ENCODE measurements at places on chromosomes 7 and 10.

- no peak for DNase-seq
Measured at GRCh38 chr7:30925913-30926312, 14.3 kb downstream of the AQP1 start.

- no peak for DNase-seq
Measured at GRCh38 chr10:33965795-33966581, 631.5 kb upstream of the NRP1 start.

DNA sequence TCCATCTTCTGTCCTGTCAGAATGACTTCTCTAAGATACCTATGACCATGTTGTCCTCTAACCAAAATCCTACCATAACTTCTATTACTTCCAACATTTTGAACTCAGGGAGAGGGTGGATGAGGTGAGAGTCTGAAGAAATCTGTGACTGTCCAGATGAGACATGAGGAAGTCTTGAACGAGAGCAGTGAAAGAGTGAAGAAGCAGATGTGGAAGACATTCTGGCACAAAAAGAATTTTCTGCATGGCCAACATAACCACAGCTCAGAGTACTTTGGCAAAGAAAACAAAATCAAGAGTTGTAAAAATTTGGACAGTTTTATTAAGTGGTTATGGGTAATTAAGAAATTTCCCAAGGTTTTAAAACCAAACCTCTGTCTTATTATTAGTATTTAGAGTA is 141.6 kb downstream of the CPEB3 start:
- no peak for DNase-seq

DNA sequence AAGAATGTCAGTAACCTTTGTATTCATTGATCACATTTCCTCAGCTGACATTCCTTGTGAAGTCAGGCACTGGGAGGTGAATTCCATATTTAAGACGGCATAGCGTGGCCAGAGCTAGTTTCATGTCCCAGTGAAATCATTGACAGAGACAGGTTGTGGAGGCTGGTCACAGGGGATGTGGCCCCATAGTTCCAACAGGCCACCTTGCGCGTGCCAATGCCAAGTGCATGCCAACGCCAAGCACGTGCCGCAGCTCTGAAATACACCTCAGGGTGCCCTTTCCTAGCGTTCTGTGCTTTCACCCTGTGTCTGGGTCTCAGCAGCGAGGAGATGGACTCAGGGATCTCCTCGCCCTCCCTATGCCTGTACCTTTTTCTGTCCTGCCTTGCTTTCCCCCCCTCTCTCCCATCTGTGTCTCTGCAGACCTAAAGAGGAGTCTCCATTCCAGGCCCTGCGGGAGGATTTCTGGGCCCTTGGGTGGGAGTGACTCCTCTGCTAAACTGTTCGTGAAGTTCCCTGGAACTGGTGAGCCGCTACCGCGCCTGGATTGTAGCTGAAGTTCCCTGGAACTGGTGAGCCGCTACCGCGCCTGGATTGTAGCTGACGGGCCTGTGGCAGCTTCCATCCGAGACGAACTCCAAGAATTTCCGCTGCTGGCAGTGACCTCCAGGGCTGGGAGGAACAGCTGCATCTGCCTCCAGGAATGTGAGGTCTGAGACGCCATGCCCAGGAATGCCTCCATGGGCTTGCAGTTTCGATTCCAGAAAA is 19.7 kb downstream of the AQP1 start:
- DNase-seq, result no peak

GRCh38 chr7:30252885-30253795 is 31.3 kb upstream of the ZNRF2 start:
- no peak for DNase-seq

- DNase-seq, result peak; percentile 62
Measured at GRCh38 chr7:108525327-108525984, 479 bp downstream of the PNPLA8 start.

DNA sequence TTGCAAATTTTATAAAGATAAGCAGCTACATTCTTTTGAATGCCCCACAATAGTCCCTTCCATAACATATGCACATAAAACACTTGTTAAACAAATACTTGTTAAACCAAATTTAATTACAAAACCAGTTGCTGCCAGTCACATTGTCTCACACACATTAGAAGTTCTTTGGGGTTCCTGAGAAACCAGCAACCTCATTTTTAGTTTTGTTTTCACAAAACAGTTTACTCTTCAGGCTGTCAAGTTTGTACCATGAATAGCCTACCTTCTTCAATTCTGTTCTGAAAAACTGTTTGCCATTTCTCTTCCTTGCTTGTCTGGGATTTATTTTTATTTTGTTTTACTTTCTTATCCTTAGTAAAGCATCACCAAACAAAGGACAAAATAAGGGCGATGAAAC is 176.5 kb upstream of the PHF14 start:
- DNase-seq, result no peak

DNA sequence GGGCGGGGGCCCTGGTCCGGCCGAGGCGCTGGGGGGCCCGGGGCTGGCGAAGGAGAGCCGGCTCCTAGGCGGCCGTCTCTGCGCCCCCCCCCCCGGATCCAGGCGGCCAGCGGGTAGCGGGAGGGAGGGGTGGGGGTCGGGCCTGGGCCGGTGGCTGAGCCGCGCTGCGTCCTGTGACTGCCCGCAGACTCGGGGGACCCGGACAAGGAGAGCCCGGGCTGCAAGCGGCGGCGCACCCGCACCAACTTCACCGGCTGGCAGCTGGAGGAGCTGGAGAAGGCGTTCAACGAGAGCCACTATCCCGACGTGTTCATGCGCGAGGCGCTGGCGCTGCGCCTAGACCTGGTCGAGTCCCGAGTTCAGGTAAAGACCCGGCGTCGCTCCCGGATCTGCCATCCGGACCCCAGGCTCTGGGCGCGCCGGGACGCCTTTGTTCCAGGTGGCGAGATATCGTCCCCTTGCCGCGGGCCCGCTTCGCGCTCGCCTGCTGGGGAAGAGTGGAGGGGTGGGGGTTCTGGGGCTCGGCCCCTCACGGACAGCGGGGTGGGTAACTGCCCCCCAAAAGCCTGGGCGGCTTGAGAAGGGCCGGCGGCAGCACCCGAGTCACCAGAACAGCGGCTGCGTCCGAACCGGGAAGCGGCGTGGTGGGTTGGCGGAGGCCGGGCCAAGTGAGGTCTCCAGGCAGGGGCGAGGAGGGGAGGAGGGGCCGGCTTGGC is 819 bp downstream of the UNCX start:
- DNase-seq, result no peak

- no peak for DNase-seq
Measured at GRCh38 chr10:15485684-15486316, 114.7 kb upstream of the FAM171A1 start.

DNA sequence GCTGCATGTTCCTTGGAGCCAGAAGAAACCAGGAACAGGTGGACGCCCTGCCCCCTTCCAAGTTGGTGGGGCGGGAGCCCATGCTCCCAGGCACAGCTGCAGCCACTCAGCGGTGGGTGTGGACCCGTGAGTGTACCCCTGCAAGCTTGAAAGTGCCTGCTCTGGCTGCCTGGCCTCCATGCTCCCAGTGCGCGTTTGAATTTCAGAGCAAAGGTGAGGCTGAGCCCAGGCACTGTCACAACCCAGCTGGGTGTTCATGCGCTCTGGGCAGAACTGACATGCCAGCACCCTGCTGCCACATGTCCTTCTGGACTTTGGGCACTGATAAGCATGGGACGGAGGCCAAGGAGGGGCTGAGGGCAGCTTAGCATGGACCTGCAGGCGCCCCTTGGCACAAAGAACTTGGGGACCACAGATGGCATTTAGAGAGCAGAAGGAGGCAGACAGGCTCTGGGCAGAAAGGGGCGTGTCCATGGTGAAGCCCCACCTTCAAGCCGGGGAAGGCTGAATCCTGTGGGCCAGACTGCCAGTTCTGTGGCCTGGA is 402.0 kb upstream of the NRG3 start:
- no peak for DNase-seq

- DNase-seq, result no peak
Measured at GRCh38 chr7:99363286-99363685, 11.2 kb upstream of the ARPC1B start.

GRCh38 chr10:113594652-113595051 is 41.8 kb downstream of the HABP2 start:
- no peak for DNase-seq

DNA sequence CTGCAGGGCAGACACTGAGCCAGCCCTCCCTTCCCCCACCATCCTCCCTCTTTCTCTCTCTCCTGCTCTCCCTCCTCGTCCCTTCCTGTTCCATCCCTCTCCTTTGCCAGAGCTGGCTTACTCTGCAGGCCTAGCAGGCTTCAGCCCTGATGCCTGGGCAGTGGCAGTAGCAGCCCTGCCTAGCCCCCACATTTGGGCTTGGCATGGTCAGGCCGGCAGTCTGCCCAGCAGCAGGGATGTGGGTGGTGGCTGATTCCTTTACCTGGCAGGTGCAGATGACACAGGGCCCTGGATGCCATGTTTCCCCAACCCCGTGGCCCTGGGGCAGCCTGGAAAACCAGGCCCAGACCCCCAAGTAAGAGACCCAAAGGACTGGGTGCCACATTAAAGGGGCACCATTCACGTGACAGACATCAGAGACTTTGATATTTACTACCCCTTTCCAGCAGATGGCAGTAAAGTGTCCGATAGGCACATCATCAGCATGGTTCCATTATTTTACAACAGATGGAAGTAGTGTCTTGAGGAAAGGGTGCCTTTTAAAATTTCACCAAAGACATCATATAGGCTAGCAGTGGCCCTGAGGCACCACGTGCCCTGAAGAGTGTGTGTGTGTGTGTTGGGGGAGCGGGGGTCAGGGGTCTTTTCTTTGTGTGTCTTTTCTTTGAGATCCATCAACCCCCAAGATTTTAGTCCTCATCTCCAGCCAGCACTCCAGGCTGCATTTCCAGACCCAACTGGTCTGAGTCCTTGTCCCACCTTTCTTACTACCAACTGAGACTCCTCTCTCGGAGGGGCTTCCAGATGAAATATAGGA is 5.9 kb downstream of the KCP start:
- DNase-seq, result peak; percentile 85

- DNase-seq, result no peak
Measured at GRCh38 chr10:86365346-86366032, 1.1 kb downstream of the GRID1 start.

DNA sequence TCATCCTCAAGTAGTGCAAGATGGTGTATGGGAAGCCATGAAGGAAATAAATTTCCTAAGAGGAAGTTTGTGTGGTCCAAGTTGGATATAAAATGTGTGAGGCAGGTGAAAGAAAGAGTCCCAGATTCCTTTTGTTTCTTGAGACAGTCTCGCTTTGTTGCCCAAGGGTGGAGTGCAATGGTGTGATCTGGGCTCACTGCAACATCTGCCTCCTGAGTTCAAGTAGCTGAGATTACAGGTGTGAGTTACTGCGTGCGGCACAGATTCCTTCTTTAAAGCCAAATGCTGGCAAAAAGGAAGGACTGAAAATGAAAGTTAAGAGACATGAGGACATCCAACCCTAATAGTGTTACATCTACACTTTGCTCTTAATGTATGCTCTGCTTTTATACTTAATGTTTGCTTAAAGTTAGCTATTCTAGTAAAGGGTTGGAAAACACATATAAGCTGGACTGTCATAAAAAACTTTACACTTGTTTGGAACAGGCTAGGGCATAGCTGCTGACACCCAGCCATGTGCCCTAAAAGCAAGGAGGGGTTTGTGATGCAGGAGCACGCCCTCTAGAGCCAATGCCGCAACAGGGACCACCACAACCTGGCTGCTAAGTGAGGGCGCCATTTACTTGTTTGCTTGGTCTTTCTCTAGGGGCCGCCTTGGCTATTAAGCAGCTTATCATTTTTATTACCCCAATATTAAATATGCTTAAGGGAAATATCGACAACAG is 34.5 kb downstream of the CLEC2L start:
- DNase-seq, result no peak

DNA sequence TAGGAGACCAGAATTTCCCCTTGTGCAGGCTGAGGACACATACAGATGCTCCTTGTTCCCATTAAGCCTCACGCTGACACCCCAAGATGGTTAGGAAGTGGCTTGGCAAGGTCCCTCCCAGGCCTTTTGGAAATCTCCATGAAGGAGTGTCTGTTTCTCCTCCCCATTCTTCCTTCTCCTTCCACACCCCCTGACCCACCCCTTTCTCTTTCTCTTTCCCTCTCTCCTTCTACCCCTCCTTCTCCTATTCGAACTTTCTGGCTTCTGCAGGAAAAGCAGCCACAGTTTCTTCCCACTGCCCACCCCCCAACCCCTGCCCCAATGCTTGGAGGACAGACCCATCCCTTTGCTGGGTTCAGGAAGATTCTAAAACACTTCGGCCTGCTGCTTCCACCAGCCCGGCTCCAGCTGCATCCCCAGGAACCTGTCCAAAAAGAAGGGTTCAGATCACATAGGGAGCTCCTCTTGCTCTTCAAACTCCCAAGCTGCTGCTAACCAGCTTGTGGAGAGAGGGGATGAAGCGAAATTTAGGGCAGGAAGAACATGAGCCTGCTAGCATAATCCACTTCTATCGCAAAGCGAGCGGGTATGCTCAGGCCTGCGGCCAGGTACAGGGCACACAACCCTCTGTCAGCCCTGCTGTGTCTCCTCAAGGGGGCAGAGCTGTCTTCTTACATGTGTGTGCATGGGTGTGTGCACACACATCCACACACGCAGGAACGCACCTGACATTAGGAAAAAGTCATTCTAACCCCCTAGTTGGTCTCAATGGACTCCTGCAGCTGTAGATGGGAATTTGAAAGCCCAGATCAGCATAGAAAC is 80.4 kb downstream of the PPP1R3C start:
- DNase-seq, result no peak

DNA sequence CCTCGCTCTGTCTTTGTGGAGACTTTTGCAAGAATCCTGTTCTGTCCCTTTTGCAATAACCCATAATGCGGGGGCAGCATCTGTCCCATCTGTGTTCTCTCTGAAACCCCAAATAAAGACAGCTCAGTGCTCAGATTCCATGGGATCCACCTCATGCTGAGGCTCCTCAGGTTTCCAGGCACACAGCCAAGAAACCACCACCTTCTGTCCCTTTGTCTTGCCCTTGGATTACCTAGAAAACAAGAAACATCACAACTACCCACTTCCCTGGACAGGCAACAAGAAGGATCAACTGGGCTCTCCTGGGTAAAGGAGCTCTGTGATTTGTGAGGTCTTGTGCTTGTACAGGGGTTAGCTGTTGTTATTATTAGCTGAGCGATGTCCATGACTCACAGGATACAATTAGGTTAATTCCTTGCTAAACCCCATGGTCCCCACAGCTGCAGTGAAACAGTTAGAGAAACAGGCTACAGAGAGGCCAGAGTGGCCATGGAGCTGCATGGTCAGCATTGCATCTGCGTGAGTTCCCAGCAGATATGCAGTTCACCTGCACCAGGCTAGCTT is 50.2 kb downstream of the CXCL12 start:
- no peak for DNase-seq

Data from germinal center (tissue), 1 donor.